ENCODE measurements at places on chromosomes 13 and 19.

DNA sequence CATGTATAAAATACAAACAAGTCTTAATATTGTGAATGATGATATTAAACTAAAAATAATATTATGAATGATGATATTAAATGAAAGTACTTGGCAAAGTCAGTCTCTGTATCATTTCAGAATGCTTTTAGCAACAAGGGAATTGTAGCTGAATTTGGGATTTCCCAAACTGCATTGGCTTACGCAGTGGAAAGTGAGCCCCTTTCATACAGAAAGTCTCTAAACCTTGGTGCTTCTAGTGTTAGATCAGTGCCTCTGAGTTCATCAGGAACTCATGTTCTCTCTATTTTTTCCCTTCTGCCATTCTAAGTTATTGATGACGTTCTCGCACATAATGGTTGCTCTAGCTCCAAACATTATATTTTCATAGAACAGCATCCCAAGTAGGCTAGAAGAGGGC is 300.0 kb downstream of the ITGBL1 start:
- DNase-seq: no peak

DNA sequence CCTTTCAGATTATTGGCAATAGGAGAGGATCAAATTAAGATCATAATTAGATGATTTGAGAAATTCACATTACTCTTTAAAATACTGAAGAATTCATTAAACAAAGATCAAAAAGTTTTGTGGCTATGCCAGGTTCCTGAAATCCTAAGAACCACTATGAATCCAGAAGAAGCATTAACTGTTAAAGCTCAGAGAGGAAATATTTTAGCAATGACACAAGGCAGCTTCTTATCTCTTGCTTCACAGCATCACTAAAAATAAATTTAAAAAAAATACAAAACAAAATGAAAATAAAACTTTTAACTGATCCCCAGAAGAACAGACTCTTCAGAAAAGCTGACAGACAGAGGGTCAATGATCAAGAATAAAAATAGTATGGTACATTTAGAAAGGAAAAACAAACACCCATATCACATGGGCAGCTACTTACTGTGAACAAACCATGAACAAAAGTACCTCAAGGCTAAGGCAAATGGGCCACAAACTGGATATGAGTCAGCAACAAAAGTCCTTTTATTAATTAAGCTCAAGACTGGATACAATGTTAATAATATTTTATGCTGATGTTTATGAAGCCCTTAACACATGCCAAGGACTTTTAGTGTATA is 19.6 kb downstream of the RNF6 start:
- DNase-seq: no peak

DNA sequence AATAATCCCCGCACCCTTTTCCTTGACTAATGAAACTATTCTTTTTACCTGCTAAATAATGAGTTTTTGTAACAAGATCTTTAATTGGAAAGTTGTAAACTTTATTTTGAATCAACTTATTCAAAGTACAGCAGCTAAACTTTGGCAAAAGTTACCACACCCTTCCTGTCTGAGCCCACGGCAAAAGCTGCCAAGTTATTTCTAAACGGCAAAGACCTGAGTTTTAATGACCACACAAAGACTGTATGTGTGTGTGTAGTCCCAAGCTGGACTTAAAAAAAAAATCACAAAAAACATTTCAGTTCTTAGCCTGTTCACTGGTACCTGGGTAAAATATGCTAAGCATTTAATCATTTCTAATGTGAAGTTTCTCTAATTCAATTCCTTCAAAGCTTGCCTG is 60.7 kb downstream of the ZAR1L start:
- no peak for DNase-seq

DNA sequence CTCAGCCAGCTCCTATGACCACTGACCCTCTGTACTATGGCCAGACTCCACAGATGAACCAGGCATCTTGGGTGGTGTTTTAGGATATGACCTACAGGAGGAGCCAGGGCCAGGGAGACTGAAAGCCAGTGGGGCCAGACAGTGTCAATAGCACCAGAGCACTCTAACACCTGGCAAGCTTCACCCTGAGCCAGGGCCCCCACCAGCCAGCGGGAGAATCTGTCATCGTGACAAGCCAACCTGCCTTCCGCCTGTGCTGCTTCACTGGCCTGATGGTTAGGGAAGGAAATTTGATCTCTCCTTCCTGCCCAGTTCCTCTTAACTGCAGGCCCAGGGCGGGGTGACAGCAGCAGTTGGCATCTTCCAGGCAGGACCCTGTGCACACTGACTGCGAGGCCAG is 222.4 kb downstream of the UQCRFS1 start:
- DNase-seq: no peak

GRCh38 chr13:92362717-92363116 is 863.9 kb upstream of the GPC6 start:
- no peak for DNase-seq

GRCh38 chr19:4866595-4867424 is 657 bp downstream of the PLIN3 start:
- peak; percentile 31 for DNase-seq

- no peak for DNase-seq
Observed at GRCh38 chr13:42720858-42721219, 60.5 kb upstream of the FAM216B start.

DNA sequence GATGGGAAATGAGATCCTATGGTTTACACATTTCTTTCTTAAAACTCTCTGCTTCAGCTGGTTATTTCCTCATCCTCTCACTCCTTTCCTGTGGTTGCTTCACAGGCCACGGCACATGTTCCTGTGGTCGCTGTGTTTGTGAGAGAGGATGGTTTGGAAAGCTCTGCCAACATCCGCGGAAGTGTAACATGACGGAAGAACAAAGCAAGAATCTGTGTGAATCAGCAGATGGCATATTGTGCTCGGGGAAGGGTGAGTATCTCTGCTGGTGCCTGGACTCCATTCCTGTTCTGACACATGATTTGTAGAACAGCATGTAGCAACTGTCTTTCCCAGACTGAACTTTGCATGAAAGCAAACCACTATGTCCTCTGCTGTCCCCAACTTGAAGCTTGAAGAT is 254.2 kb downstream of the ITGBL1 start:
- DNase-seq: no peak

- DNase-seq: no peak
Observed at GRCh38 chr13:52004511-52005170, 6.6 kb downstream of the ATP7B start.

GRCh38 chr13:107817647-107818287 is 397.6 kb downstream of the LIG4 start:
- DNase-seq: no peak

DNA sequence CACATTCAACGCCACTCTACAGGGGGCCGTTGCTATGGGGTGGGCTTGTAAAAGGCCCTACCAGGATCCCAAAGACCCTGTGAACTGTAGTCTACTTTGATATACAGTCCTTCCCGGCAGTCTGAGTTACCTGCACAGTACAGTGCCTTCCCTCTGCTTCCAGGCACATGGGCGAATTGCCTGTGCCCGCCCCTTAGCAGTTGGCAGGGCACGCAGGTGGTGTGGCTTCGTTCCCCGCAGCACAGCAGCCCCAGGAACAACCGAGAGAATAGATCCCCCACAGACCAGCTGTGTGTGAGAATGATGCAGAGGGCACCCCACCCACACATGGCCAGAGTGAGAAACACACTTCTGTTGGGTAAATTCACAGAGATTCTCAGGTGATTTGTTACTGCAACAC is 60.6 kb downstream of the MRPL57 start:
- DNase-seq: no peak

GRCh38 chr13:85661675-85662074 is 137.5 kb downstream of the SLITRK6 start:
- no peak for DNase-seq

DNA sequence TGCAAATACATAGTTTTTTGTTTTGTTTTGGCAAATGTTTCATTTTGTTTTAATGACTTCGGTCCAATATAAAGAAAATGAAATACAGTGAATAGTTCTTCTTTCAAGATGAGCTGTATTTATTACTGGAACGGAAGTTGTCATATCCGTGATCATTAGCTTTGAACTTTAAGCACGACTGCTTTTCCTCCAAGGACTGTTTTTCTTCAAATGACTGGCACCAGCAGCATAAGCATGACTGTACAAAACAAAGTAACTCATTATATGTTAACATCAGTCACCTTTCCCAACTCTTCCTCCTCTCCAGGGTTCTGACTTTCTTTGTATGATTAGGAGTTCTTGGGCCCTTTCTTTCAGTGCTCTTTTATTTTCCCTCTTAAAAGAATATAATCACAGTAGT is 20.5 kb downstream of the EDNRB start:
- DNase-seq: no peak

DNA sequence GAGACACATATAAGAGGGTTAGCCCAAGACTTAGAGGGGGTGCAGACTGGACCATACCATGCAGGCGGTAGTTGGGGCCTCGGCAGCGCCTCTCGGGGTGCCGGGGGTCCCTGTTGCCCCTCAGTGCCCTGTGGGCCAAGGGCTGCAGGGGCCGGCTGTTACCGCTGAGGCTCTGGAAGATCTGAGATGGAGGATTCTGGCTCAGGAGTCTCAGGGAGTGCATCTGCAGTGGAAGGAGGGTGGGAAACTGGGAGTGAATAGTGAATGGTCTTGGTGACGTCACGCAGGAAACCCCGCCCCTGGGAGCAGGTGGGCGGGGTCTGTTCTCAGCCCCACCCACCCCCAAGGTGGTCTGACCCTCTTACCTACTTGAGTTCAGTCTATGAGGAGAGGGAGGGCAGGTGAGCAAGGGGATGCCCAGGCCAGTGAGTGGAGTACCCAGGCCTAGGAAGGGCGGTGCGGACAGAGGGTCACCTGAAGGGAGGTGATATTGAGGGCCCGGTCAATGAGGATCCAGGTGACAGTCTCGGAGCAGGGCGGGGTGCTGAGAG is 1.7 kb upstream of the DBP start:
- DNase-seq: no peak

- DNase-seq: no peak
Observed at GRCh38 chr13:23905766-23906165, 8.5 kb upstream of the C1QTNF9B start.

DNA sequence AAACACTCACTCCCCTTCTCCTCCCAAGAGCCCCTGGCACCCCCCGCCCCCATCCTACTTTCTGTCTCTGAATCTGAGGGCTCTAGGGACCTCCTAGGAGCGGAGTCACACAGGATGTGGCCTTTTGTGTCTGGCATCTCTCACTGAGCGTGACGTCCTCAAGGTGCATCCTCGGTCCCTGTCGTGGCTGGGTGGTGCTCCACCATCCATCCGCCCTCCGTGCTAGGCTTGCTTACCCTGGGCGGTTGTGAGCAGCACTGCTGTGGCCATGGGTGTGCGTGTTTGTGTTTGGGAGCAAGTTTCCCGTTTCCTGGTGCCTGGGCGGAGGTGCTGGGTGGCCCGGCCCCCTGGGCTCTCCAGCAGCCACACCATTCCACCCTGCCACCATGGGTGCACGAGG is 12.2 kb downstream of the PLEKHJ1 start:
- DNase-seq: no peak

- peak; percentile 19 for DNase-seq
Observed at GRCh38 chr13:40116008-40116407, 460.5 kb downstream of the COG6 start.

DNA sequence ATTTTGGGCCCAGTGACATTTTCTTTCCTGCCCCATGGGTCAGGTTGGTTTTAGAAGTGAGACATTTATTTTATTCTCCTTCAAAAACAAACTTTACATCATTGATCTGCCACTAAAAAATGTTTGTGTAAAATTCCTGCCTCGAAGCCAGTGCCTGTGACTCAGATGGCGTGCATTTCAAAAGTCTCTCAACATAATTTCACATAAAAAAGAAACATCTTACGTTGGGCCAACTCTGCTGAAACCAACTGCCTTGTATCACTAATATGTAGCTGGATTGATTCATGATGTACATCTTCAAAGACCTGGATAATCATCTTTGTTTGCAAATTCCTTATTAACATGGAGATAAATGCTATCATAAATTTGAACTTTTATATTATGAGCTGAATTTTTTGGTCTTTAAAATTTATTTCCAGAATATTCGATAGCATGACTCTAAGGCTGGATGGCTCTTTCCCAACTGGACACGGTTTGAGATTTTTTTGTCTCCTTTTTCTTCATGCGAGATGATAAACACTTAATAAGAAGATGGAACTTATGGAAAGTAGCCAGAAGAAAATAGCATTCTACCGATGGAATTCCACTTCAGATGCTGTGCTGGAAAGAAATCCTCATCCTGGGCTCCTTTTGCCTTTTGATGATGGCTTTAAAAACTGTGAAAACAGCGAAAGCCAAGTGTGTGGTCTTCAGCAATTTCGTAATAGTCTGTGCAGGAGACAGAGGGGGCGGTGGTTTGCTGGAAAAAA is 420.5 kb downstream of the FGF9 start:
- DNase-seq: no peak

DNA sequence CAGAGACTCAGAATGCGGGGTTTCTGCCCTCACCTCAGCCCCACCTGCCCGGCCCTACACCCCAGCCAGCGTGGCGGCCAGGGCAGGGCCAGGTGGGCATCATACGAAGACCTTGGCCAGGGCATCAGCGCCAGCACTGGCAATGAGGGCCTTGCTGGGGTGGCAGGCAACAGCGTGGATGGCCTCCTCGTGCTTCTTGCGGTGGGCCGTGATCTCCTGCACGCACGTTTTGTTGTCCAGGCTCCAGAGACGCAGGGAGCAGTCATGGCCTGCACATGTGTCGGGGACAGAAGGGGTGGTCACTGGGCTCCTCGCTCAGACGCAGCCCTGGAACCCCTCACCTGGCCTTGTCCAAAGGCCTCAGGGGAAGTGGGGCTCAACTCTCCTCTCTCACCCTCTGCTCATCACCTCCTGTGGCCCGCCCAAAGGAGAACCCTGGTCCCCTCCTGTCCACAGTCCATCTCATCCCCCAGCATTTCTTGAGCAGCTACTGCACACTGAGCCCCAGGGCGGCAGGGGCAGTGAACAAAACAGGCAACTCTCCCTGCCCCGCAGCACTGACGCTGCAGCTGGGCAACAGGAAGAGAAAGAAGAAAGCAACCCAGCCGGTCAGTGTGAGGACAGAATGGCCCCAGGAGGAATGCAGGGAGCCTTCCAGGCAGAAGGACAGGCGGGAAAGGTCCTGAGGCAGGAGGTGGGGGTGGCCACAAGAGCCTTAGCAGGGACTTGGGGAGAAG is 3.8 kb upstream of the PRKD2 start:
- DNase-seq: no peak

DNA sequence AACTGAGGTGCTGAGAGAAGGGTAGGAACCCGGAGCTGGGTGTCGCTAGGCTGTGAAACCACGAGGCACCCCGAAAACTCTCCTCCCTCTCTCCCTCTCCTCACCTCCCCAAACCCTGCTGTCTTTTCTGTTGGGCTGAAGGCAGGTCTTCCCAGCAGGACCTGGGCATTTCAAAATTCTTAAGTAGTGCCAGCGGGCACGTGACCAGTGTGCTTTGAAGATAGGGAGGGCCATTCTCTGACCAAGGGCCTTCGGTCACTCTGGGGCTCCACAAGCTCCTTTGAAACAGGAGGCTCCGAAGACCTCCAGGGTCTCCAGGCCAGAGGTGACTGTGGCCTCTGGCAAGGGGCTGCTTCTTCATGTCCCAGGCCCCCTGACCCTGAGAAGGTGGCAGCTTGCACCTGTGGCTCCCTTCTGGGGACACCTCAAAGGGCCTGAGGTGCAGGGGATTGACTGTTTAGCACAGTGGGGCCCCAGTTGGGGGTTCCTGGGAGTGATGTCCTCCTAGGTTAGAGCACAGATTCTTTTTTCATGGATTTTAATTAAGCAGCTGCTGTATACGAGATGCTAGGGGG is 48.3 kb downstream of the DNM2 start:
- DNase-seq: no peak
